ENCODE measurements at places on chromosomes 1 and 21.
A peak's percentile ranks its signal among the peaks of the same experiment; 100 is the strongest.

GRCh38 chr1:212743901-212744475, 44.3 kb upstream of the BATF3 start:
- no peak for DNase-seq

DNA sequence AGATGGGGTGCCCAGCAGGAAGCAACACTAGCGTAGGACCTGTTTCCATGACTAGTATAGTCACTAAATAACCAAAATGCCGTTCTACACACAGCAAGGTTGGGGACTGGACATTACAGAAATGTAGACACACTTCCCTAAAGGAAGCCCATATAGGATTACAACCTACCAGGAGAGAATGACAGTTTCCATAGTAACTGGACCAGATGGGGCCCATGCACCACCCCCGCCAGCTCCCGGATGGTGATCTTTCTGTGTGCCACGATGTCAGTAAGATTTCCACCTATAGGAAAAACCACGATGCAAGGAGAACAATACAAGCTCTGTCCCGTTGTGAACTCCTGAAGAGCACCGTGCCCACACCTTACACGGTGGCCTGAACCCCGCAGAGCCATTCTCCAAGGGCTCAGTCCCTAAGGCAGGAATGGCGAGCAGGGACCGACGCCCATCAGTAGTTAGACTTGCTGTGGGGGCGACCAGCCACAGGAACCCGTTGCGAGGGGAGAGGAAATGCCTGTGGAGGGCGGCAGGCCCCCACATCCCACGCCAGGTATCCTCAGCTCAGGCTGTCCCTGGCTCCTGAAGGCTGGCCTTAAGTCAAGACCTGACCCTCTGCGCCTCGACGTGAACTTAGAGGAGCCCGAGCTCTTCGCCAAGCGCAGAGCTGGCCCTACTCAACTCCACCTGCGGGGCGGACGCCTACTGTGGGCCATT, 13.6 kb upstream of the CEP85 start:
- DNase-seq: no peak

- DNase-seq: no peak
These were observed 258.9 kb downstream of the ASTN1 start for GRCh38 chr1:176905648-176906047.

- DNase-seq: no peak
These were observed 31.0 kb downstream of the TMCC2 start for GRCh38 chr1:205258719-205259118.

GRCh38 chr1:100009458-100009857, 39.7 kb downstream of the SLC35A3 start:
- no peak for DNase-seq

GRCh38 chr1:214281021-214281719, at the start of gene SMYD2:
Gene SMYD2, plus strand, starts transcription at chr1:214281159. Its CDS starts 96 bp downstream, at chr1:214281255.
- DNase-seq: no peak

DNA sequence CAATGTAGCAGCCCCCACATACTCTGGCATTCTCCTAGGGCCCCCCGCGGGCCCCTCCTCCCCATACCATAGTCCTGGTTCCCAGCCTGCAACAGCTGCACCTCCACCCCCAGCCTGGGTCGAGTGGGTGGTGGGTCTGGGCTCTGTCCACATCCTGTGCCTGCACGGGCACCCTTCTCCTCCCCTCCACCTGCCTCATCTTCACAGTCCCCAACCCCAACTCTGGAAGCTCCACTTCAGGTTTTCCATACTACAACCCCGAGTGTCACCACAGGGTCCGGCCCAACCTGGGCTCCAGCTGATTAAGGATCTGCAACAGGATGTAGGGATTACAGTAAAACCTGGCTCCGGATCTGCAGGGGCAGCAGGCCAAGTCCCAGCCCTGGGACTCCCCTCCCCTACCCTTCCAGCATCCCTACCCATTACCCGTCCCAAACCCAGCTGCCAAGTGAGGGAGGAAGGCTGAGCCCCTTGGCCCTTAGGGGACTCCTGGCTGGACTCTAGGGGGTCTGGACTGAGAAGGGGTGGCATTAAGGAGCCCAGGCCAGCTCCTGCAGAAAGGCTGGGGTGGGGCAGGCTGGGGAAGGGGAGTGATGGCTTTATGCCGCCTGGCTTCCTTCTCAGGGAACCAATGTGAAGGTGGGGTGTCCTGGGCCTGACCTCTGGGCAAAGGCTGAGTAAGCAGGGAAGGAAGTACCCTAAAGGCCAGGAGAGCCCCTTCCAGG, 116.8 kb downstream of the CASZ1 start:
- peak; percentile 48 for DNase-seq

DNA sequence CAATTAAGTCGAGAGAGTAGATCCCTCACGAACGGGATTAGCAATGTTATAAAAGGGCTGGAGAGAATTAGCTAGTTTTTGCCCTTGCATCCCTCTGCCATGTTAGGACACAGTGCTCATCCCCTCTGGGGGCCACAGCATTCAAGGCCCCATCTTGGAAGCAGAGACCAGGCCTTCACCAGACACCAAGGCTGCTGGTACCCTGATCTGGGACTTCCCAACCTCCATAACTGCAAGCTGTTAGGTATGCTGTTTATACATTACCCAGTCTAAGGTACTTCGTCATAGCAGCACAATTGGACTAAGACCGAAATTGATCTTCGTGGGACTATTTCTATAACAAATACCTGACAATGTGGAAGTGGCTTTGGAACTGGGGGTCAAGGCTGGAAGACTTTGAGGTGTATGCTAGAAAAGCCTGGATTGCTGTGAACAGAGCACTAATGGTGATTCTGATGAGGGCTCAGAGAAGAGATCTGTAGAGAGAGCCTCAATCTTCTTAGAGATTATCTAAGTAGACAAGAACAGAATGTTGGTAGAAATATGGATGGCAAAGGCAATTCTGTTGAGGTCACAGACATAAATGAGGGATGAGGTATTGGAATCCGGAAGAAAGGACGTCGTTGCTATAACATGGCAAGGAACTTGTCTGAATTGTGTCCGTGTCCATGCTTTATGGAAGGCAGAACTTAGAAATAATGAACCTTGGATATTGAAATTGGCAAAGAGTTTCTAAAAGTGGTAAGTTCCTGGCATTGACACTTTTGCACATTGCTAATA, 83.8 kb upstream of the KIF26B start:
- DNase-seq: no peak

GRCh38 chr1:179016706-179017382, 8.8 kb upstream of the FAM20B start:
- peak; percentile 27 for DNase-seq

GRCh38 chr1:103783944-103784377, 34.3 kb downstream of the AMY1C start:
- no peak for DNase-seq

DNA sequence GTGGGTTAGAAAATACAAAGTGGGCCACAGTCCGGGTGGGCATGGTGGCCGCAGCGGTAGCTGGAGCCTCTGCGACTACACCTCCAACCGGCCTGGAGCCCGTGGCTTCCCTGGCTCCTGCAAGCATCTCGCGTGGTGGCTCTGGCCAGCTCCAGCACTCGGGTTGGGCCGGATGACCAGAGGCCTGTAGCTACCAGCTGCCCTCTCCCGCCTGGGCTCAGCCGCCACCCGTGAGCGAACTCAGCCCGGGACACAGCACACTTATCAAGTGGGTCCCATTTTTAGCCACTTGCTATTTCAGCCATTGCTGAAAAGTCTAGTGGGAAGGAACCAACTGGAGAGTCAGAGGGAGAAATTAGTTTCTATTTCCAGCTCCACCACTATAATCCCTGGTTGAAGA, 107.7 kb upstream of the CACYBP start:
- no peak for DNase-seq

DNA sequence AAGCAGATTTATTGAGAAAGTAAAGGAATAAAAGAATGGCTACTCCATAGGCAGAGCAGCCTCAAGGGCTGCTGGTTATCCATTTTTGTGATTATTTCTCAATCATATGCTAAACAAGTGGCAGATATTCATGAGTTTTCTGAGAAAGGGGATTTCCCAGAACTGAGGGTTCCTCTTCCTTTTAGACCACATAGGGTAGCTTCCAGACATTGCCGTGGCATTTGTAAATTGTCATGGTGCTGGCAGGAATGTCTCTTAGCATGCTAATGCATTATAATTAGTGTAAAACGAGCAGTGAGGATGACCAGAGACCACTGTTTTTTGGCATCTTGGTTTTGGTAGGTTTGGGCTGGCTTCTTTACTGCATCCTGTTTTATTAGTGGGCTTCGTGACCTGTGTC, 16.8 kb upstream of the FMN2 start:
- no peak for DNase-seq

GRCh38 chr21:33747420-33747819, 105.1 kb downstream of the ITSN1 start:
- DNase-seq: no peak
